ENCODE measurements at places on chromosomes 12 and 14.

DNA sequence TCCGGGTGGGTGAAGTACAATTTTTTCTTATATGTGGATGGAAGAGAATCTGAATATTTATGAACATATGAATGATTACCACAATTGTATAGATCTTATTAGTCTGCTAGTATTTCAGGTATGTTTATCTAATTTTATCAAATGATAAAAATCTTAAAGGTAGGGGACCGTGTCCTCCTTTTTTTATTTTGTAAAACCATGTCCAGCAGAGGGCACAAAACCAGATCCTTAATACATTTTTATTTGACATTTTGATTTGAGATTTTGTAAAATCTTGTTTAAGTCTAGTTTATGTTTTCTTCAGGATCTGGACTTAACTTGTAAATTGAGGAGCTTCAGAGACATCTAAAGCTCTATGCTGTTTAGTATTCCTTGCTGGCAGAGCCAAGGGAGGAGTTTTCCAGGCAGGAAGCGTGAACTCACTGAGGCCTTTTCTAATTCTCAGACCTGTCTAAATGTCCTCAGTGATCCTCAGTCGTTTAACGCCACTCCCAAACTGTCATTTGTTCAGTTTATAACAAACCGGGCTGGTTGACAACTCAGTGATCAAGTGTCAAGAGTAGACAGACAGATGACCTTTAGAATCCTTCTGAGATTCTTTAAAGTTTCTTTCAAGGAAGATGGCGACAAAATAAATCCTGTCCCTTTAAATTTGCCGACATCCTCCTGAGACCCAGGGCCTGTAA, 263.9 kb downstream of the KTN1 start:
- DNase-seq = no peak

DNA sequence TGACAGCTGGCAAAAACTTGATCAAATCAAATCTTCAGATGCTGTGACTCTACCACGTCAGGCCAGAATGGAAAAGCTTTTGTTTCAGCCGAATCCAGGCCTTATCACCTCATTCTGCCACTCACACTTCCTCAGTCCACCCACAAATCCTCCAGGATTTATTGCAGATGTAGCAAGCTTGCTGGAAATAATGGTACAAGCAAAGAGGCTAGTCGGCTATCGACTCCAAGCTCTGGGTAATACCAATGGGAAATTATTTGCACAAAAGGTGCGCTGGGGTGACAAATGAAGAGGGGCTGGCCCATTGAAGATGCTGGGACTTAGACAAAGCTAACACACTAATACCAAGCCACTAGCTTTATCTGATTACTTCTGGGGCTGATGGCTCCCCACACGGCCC, 250.5 kb downstream of the ASCL1 start:
- DNase-seq = no peak

GRCh38 chr12:85564786-85565185, 271.4 kb downstream of the RASSF9 start:
- DNase-seq = no peak

DNA sequence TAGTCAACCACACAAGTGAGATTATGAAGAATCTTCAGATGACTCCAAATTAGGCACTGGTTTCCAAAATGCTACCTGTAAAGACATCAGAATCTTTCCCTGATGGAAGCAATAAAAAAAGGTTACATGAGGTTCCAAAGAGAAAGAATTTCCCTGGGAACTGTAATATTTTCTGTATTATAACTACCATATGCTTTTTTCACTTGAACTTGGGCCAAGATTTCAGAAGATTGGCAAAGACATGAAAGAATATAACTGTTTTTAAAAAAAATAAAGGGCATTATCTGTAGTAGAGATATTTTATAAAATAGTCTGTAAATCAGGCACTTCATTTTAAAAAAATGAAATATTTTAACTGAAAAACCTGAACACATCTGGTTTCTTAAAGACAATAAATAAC, 12.9 kb downstream of the HECTD1 start:
- no peak for DNase-seq

DNA sequence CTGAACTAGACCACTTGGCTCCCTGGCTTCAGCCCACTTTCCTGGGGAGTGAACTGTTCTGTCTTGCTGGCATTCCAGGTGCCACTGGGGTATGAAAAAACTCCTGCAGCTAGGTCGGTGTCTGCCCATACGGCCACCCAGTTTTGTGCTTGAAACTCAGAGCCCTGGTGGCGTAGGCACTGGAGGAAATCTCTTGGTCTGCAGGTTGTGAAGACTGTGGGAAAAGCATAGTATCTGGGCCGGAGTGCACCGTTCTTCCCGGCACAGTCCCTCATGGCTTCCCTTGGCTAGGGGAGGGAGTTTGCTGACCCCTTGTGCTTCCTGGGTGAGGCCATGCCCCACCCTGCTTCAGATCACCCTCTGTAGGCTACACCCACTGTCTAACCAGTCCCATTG, 33.8 kb downstream of the TRAFD1 start:
- DNase-seq = no peak
